ENCODE measurements at places on chromosomes 1 and 21. TPM values are rescaled to one million over a fixed set of nuclear protein-coding genes. Genes with fewer than 3 reads are reported as not detected.

- no peak for DNase-seq
- H3K4me1 ChIP-seq: peaks cover 16% of the 10 kb centered on the region
- H3K36me3 ChIP-seq: no peaks in the 10 kb centered on the region
- no peak overlapping the region for H3K27ac ChIP-seq
Measured at GRCh38 chr1:225942574-225942973, 1.6 kb upstream of the LEFTY2 start.

- no peaks in the 10 kb centered on the region for H3K36me3 ChIP-seq
- DNase-seq: peak; percentile 71
- H3K4me3 ChIP-seq: no peak overlapping the region
- H3K27me3 ChIP-seq: no peaks in the 10 kb centered on the region
- H3K27ac ChIP-seq: no peak overlapping the region
- H3K4me1 ChIP-seq: no peaks in the 10 kb centered on the region
Measured at GRCh38 chr1:38064197-38064903, 17.8 kb upstream of the POU3F1 start.

- no peak overlapping the region for H3K4me3 ChIP-seq
- H3K4me1 ChIP-seq: peaks cover 7% of the 10 kb centered on the region
- H3K36me3 ChIP-seq: no peaks in the 10 kb centered on the region
- no peaks in the 10 kb centered on the region for H3K27me3 ChIP-seq
Measured at GRCh38 chr1:42977653-42978052, 19.0 kb upstream of the SLC2A1 start.

GRCh38 chr1:115466433-115466832 lies 128.4 kb upstream of the NGF start:
- H3K4me1 ChIP-seq: no peaks in the 10 kb centered on the region
- H3K36me3 ChIP-seq: no peaks in the 10 kb centered on the region
- H3K27ac ChIP-seq: no peak overlapping the region
- H3K27me3 ChIP-seq: no peaks in the 10 kb centered on the region

GRCh38 chr1:15941899-15942660 lies 33.8 kb downstream of the ZBTB17 start:
- H3K36me3 ChIP-seq: peaks cover 51% of the 10 kb centered on the region
- no peak overlapping the region for H3K4me3 ChIP-seq
- H3K4me1 ChIP-seq: no peaks in the 10 kb centered on the region
- DNase-seq: no peak

- H3K36me3 ChIP-seq: no peaks in the 10 kb centered on the region
- DNase-seq: peak; percentile 55
- H3K27me3 ChIP-seq: no peaks in the 10 kb centered on the region
- peak overlapping the region; percentile 0 for H3K4me3 ChIP-seq
- peak overlapping the region; percentile 87 for H3K27ac ChIP-seq
Measured at GRCh38 chr1:64242895-64243756, 39.7 kb downstream of the UBE2U start.

RIMS3 gene
- 33.0 TPM for total RNA-seq

DCST2 gene
- 5.4 TPM for total RNA-seq

DNA sequence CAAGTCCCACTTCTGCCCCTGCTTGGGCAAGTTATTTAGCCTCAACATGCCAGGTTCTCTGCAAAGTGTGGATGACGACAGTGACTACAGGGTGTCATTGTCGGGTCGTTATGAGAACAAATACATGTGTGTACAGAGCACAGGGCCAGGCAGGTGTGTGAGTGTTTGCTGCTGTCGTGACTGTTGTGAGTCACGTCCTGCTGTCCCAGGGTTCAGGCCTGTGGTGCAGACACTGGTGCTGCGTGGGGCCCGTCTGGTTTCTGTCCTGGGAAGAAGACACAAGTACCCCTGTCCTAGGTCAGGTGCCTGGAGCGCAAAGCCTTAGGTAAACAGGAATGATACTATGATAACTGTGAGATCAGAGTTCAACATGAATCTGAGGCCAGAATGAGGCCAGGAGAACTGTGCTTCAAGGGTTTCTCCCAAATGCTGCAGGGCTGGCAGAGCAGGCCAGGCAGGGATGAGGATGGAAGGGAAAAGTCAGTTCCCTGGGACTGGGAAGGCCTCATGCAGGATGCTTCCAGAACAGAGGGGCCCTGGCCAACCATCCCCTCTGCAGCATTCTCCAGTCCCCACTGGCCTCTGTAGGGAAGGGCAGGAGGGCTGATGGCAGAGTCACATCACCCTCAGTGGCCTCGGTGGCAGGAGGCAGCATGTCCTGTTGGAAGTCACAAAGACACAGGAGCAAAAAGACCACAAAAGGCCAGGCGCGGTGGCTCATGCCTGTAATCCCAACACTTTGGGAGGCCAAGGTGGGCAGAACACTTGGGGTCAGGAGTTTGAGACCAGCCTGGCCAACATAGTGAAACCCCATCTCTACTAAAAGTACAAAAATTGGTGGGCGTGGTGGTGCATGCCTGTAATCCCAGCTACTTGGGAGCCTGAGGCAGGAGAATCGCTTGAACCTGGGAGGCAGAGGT lies 15.7 kb downstream of the GPR157 start:
- no peaks in the 10 kb centered on the region for H3K27me3 ChIP-seq
- no peaks in the 10 kb centered on the region for H3K36me3 ChIP-seq
- no peak for DNase-seq

HJV gene
- 0.18 TPM for total RNA-seq

- H3K27ac ChIP-seq: peak overlapping the region; percentile 85
- no peaks in the 10 kb centered on the region for H3K27me3 ChIP-seq
- peaks cover 17% of the 10 kb centered on the region for H3K4me1 ChIP-seq
Measured at GRCh38 chr1:89660224-89661061, 27.5 kb downstream of the LRRC8C start.

SGIP1 gene
- total RNA-seq: 2.6 TPM

GRCh38 chr1:55820501-55820900 lies 605.3 kb upstream of the USP24 start:
- H3K27ac ChIP-seq: no peak overlapping the region
- no peaks in the 10 kb centered on the region for H3K36me3 ChIP-seq
- no peaks in the 10 kb centered on the region for H3K27me3 ChIP-seq
- no peak overlapping the region for H3K4me3 ChIP-seq

SLC16A4 gene
- 0.66 TPM for total RNA-seq

DNA sequence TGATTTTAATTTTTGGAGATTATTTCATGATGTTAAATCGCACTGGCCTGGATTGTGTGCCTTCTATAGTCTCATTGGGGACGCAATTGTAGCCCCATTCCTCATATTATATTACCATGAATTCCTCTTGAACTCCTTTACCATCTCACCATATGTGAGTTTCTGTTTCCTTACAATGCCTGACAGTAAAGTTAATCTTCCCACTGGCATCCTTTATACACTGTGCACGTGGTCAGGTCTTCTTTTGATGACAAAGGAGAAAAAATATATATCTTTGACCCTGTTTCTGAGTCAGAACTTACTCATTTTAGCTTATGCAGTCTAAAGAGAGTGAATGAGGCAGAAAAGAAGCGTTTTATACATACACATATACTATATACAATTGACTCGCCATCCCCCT lies 774 bp upstream of the ABL2 start:
- H3K4me3 ChIP-seq: peak overlapping the region; percentile 100
- peak; percentile 15 for DNase-seq
- H3K27ac ChIP-seq: no peak overlapping the region
- no peaks in the 10 kb centered on the region for H3K36me3 ChIP-seq
- H3K27me3 ChIP-seq: no peaks in the 10 kb centered on the region

MX1 gene
- total RNA-seq: not detected

GRCh38 chr21:38112219-38112789 lies 144.5 kb upstream of the KCNJ15 start:
- DNase-seq: no peak
- no peaks in the 10 kb centered on the region for H3K27me3 ChIP-seq
- no peak overlapping the region for H3K4me3 ChIP-seq
- H3K36me3 ChIP-seq: no peaks in the 10 kb centered on the region
- no peaks in the 10 kb centered on the region for H3K4me1 ChIP-seq

FOXO6 gene
- total RNA-seq: 9.9 TPM

- no peak overlapping the region for H3K27ac ChIP-seq
- peaks cover 25% of the 10 kb centered on the region for H3K4me1 ChIP-seq
- no peaks in the 10 kb centered on the region for H3K27me3 ChIP-seq
- no peak for DNase-seq
Measured at GRCh38 chr1:59755069-59755685, 59.6 kb upstream of the HOOK1 start.

All from cardiac muscle cell (in vitro differentiated cells and primary cell).